ENCODE measurements at places on chromosomes 12 and 14. TPM values are rescaled to one million over a fixed set of nuclear protein-coding genes. Genes with fewer than 3 reads are reported as not detected.

The NTF3 gene
- 0.83 TPM for total RNA-seq

The LRCOL1 gene
- not detected for total RNA-seq

The ATF1 gene
- 18.8 TPM for total RNA-seq

The TCL1B gene
- total RNA-seq: not detected

The PNMA1 gene
- total RNA-seq: 36.4 TPM

The GARIN6 gene
- not detected for total RNA-seq

The CCDC196 gene
- not detected for total RNA-seq

The KLHDC1 gene
- total RNA-seq: 11.4 TPM

The CLEC1A gene
- total RNA-seq: 2.8 TPM

The MYO1H gene
- not detected for total RNA-seq

The KCTD10 gene
- total RNA-seq: 82.8 TPM

The TSHR gene
- not detected for total RNA-seq

The P2RX2 gene
- total RNA-seq: 0.36 TPM

The GPX2 gene
- not detected for total RNA-seq

The COX8C gene
- not detected for total RNA-seq

The MARCHF9 gene
- 10.9 TPM for total RNA-seq

The LHX5 gene
- total RNA-seq: not detected

The FICD gene
- total RNA-seq: 2.9 TPM

The AP5M1 gene
- total RNA-seq: 21.4 TPM

The TAS2R31 gene
- total RNA-seq: 6.1 TPM

The IL22 gene
- not detected for total RNA-seq

The TMEM132D gene
- total RNA-seq: under 0.01 TPM

The RNFT2 gene
- 0.49 TPM for total RNA-seq

The MYO1A gene
- 7.2 TPM for total RNA-seq

The SRSF9 gene
- 44.9 TPM for total RNA-seq

The IGFBP6 gene
- 379 TPM for total RNA-seq

The MIS18BP1 gene
- 20.4 TPM for total RNA-seq

The KRT83 gene
- not detected for total RNA-seq

The NRXN3 gene
- total RNA-seq: 40.7 TPM

The PITPNM2 gene
- total RNA-seq: 19.5 TPM

The CDKN3 gene
- total RNA-seq: 1.8 TPM

The C12orf50 gene
- total RNA-seq: not detected

The OR6C2 gene
- total RNA-seq: not detected

The TIGAR gene
- total RNA-seq: 4.4 TPM

The ACOT4 gene
- 0.36 TPM for total RNA-seq

All from sigmoid colon (tissue), 7 donors.